ENCODE measurements at places on chromosomes 11 and 22.

DNA sequence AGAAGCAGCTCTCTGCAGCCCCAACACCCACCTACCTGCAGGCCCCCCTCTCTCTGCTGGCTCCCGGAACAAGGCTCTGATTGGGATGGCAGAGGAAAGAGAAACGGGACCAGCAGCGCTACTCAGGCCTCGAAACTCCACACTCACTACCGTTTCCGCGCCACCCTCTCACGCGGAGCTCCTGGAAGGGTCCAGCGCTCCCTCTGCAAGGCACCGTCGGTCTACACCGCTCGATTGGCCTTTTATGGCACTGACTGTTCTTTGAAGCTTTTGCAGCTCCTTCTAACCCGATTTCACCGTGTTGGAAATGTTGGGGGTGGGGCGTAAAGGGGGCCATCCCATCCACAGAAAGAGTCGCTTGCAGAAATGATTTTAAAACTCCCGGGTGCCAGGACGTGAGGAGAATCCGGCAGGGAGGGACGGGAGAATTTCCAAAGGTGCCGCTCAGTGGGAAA lies 323 bp upstream of the PANX1 start:
- DNase-seq, result no peak

- DNase-seq, result no peak
Observed at GRCh38 chr11:12330485-12331231, 46.7 kb upstream of the PARVA start.

DNA sequence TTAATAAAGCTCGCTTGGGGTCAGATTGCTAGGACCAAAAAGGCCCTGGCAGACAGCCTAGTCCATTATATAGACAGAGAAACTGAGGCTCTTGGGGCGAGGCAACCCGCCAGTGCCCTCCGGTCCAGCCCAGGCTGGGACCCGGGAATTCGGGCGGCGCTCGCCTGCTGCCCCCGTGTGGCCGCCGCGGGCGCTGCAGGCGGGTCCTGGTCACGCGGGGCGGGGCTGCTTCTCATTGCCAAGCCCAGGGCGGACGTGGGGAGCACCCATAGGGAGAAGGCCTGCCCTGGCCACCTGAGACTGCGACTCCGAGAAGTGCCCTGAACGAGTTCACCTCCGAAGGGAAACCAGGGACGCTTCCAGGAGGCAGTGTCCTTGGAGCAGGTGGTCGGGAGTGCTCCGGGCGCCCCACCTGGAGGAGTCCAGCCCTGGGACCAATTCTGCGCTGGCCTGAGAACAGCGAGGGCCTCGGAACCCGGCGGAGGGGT lies 36.0 kb upstream of the CSNK1E start:
- DNase-seq, result peak; percentile 89

DNA sequence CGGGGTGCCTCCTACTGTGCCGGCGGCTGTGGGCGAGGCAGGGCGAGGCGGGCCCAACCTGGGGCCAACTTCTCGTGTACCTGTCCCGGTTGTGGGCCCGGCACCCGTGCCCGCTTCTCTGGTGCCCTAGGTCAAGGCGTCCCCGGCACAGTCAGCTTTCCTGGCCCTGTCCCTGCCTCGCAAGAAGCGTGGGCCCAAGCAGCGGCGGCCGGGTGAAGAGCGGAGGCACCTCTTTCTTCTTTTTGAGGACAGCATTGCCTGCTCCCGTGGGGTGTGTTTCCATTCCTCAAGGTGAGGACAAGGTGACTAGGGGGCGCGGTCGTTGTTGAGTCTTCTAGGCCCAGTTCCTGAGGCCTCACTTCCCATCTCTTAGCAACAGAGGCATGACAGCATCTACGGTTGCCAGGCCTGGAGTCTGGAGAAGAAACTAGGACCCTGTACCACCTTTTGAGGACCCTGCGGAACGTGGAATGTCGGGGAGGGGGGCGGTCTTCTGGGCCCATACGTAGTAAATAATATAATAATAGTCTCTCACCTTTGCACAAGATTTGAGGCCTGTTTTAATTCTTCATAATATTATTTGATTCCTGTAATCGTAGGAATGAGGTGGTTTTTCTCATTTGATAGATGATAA lies 418 bp downstream of the ACO2 start:
- no peak for DNase-seq

- DNase-seq, result no peak
Observed at GRCh38 chr11:86669424-86669823, 3.0 kb downstream of the ME3 start.

GRCh38 chr22:41913842-41914534 lies 886 bp downstream of the SHISA8 start:
- no peak for DNase-seq

DNA sequence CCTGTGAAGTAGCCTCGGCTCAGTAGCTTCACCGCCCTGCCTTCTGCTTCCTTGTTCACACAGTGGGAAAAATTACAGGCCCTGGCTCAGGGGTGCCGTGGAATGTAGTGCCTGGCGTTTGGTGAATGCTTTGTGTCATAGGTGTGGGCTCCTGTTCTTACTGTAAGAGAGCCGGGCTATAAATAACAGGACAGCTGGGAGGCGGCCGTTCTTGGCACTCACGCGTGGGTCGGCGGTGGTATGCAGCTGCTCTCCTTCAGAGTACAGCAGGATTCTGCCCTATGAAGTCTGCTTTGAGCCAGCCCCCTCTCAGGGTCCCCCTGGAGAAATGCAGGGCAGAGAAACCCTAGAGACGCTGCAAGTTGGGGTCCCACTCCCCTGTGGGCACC lies 84.2 kb downstream of the CTTN start:
- peak; percentile 64 for DNase-seq

GRCh38 chr11:64608046-64608445 lies 17.0 kb downstream of the SLC22A12 start:
- DNase-seq, result no peak

GRCh38 chr11:441418-442274 lies at the start of gene ANO9:
TSS of gene ANO9 (minus strand) at chr11:442011. CDS start at chr11:441926, 85 bp downstream.
- no peak for DNase-seq

DNA sequence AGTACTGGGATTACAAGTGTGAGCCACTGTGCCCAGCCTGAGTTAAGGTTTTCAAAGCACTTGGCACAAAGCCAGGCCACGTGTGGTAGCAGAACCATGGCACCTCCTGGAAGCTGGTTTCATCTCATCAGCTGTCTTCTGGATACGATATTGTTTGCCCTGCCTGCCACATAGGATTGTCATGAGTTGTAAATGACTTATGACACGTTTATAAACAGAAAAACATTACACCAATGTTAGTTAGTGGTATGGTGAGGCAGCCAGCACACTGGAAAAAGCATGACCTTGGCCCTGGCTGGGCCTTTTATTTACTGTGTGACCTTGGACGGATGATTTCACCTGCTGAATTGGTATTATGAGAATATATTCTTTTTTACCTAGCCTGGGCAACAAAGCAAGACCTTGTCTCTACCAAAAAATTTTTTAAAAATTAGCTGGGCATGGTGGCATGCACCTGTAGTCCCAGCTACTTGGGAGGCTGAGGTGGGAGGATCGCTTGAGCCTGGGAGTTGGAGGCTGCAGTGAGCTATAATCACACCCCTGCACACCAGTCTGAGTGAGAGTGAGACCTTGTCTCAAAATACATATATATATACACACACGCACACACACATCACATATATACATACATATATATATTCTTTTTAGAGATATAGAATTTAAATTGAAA lies 24.0 kb upstream of the MYH9 start:
- DNase-seq, result no peak

GRCh38 chr11:63682066-63683021 lies 1.0 kb downstream of the RTN3 start:
- no peak for DNase-seq

GRCh38 chr11:43101113-43101512 lies 210.7 kb upstream of the API5 start:
- DNase-seq, result no peak

- no peak for DNase-seq
Observed at GRCh38 chr22:19213442-19214077, 35.0 kb upstream of the SLC25A1 start.

DNA sequence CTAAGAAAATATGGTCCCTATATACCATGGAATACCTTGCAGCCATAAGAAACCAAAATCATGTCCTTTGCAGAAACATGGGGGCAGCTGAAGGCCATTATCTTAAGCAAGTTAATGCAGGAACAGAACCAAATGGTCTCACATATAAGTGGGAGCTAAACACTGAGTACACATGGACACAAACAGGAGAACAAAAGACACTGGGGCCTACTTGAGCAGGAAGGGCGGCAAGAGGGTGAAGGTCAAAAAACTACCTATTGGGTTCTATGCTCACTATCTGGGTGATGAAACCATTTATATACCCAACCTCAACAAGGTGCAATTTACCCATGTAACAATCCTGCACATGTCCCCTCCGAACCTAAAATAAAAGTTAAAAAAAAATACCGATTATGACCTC lies 22.5 kb downstream of the GAS2 start:
- no peak for DNase-seq

- DNase-seq, result no peak
Observed at GRCh38 chr11:122979103-122979814, 2.4 kb downstream of the BSX start.

GRCh38 chr11:62033191-62034035 lies 66.0 kb upstream of the FTH1 start:
- DNase-seq, result no peak

DNA sequence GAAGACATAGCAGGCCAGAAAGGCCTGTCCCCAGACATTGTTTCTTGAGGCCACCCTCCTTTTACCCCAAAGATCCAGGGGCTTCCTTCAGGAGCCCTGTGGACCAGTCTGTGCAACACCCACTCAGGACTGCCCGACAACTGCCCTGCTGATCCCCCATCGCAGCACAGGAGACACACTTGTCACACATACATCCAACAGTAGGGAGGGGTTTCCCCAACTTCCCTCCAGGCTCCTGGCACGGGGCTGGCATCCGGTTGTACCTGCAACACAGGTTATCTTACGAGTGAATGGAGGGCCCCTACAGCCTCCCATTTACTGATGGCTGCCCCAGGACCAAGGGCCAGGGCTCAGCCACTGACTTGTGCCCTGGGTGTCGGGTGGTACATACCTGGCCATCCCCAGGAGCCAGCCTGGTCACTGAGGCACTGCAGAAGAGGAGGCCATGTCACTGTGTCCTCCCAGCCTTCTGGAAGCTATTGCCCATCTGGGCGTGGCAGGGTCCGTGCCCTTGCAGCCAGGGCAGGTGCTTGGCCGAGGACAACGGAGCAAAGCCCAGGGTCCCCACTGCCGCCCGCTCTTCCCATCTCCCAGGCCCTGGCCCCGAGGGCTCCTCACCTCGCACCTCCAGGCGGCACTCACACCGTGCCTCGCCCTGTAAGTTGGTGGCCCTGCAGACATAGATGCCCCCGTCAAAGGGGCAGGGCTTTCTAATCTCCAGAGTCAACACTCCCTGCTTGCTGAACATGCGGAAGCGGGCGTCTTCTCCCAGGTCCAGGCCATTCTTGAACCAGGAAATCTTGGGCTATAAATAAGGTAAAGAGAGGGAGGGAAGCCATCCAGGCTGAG lies 20.8 kb downstream of the MYBPC3 start:
- no peak for DNase-seq

GRCh38 chr11:75867778-75868374 lies 52.9 kb downstream of the UVRAG start:
- DNase-seq, result no peak

DNA sequence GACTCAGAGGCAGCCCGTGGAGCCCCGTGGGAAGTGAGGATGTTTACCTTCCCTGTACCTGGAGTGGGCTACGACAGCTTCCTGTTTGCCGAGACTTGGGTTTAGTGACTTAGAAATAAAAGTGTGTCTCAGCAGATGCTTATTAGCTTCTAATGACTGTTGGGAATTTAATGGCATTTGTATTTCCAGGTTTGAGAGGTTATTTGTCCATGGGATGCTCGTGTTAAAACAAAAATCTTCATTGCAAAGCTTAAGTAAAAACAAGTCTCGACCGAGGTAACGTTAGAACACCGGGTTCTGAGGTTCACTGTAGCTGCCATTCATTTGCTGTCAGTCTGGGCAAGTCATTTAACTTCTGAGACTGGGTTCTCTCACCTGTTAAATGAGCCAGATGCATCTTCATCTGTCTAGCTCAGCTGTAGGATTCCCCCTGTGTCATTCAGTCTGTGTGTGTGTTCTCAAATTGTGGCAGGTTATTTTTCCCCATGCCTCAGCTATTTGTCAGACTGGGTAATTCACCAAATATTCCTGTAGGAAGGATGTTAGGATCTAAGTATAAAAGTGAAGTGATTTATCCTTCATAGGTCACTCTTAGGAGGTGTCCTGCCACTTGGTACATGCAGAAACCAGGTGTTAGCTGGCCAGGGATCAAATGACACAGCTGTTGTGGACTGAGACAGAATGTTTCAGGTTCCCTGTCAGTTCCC lies 791 bp downstream of the EI24 start:
- DNase-seq, result no peak

DNA sequence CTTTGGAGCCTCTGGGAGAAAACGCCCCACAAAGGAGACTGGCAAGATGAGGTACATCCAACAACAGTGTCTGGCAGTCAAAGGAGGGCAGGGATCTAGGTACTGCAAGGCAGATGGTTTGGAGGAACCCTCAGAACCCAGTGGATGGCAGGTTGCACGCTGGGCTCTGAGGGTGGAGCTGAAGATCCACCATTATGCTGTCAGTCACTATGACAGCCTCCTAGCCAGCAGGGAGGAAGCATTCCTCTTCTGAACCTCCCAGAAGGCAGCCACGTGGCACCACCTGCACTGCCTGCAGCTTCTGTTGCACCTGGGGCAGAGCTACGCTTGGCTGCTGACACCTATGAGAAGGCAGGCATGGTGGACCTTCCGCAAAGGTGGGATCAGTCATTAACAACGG lies 40.2 kb downstream of the HTR3A start:
- peak; percentile 17 for DNase-seq
